Femur (tissue), 1 donor: ENCODE measurements at places on chromosomes 12 and 14.

DNA sequence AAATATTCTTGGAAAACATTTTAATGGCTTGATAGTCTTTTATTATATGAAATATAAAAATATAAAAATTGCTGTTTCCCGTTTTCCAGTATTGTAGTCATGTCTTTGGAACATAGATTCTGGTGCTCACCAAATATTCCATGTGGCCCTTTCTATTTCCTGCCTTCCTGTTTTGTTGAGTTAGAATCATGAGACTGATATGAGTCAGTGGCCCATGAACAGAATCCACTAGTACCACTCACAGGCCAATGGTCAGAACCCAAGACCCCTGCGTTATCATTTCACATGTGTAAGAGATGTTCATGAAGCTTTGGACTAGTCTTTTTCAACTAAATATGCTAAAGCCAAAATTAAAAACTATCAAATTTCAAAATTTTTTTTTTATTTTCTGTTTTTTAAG lies 56.9 kb downstream of the BICD1 start:
- no peak for DNase-seq

DNA sequence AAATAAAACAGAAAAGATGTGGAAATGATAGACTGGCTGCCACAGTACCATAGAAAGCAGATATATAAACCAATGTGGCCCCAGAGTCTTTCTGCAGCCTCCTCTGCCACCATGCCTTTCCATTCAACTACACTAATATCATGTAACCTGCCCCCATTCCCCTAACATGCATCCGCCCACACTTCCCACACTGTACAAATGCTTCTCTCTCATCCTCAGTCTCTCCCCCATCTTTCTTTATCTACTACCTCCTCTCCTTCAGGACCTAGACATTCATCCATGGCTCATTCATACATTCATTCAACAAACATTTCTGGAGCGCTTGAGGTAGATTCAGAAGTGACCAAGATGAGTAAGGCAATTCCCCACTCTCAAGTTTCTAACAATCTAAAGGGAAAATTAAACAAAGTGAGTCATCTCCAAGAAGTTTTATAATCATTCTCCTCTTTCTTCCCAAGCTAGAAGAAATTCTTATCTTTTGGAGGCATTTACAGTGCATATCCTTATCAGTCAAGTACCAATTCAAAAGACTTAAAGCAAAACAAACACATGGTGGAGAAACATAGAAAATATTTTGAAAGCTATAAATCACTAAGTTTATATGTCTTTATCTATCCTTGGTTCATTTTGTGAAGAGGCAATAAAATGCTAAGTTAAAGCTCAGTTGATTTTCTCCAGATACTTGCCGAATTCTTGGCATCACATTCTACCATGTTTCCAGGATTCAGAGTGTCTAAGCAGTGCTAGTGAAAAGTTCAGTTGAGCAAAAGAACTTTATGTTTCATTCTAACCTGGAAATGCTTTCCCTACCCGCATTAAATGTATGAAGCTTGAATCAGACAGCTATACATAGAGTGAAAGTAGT lies 70.5 kb upstream of the FRMD6 start:
- DNase-seq: no peak

DNA sequence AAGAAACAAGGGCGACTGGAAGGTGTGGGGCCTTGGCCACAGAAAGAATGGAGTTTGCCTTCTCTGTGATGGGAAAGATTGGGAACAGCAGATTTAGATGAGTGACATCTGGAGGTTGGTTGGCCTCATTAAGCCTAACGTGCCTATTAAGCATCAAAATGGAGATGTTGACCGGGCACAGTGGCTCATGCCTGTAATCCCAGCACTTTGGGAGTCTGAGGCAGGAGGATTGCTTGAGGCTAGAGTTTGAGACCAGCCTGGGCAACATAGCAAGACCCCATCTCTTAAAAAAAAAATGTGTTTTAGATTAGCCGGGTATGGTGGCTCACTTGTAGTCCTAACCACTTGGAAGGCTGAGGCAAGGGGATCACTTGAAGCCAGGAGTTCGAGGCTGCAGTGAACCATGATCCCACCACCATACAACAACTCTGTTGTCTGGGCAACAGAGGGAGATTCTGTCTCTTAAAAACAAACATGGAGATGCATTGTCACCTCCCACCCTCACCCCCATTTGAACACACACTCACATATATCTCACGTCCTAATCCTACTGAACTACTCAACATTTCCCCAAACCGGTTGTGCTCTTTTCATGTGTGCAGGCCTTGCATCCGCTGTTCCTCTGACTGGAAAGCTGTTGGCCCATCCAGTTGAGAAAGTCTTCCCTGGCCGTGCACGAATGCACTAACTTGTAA lies 172.1 kb downstream of the ETV6 start:
- DNase-seq: no peak

- no peak for DNase-seq
Measured at GRCh38 chr12:126083926-126084325, 1018.7 kb downstream of the AACS start.

DNA sequence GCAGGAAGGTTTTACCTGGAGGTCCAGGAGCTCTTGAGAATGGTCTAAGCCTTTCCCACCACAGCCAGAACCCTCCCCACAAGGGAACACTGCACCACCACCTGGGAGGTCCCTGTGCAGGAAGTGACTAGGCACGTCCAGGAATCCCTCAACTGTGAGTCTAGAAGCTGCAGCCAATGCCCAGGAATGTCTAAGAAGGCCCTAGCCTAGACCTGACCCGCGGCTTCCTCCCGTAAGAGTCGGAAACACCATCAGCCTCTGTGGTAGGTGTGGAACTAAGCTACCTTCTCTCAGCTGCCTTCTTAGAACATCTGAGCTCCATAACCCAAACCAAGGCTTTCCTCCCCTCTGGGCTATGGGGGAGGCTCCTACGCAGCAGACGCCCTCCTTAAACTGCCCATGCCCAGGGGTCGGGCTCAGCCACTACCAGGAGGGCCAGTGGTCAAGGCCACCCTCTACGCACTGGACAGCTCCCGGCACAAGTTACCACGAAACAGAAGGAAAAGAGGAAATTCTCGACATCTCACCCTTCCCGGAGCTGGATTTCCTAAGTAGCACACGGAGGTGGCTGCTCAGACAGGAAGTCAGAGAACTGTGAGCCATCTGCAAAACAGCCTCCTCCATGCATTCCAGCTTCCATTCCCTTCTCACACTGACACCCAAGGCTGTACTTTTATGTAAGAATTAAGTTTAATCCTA lies 25.5 kb downstream of the ZFYVE21 start:
- no peak for DNase-seq

DNA sequence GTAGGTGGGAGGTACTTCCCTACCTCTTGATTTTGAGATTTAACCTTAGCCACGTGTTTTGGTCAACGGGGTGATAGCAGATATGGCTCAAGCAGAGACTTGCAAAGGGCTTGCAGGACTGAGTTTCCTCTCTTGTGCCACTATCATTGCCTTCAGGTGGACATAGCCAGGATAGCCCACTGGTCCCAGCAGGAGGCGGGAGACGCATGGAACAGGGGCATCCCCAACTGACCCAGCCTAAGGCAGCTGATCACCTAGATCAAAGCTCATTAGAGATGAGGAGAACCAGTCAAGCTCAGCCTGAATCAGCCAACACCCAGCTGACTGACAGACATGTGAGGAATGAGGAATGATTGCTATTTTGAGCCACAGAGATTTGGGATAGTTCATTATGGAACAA lies 49.6 kb downstream of the CALM1 start:
- DNase-seq: no peak
